ENCODE measurements at places on chromosomes 2 and 18.

DNA sequence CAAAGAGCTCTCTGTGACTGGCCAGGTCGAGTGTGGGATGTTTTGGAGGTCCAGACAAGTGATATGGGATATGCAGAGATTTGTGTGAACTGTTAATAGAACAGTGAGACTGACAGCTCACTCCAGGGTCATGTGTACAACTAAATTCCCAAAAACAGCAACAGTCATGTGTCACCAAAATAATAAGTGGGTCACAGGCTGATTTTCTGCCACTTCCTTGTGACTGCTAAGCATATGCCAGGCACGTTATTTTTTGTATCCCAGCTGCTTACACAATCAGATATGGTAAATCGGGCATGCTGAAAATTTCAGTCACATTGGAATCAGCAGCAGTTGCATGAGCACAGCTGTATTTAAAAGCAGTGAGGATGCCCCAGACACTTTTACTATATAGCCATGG, 198.7 kb downstream of the PTGR3 start:
- DNase-seq = no peak

DNA sequence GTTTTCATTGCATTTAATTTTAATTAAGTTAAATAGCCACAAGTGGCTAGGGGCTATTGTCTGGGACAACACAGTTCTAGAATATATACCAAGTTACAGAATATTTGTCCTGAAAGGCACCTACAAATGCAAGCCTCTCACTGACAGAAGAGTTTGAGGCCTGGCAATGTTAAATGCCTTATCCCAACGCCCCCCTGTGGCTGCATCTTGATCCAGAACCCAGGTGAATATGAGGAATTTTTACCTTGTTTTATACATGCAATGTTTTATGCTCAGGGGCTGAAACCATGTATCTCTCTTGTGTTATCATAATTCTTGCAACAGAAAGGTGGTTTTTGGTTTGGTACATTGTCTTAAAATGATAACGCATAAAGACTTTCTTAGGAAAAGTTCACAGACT, 71.8 kb upstream of the SEC11C start:
- DNase-seq = no peak

- DNase-seq = no peak
Measured at GRCh38 chr18:38494065-38494464, 928.5 kb upstream of the CELF4 start.

DNA sequence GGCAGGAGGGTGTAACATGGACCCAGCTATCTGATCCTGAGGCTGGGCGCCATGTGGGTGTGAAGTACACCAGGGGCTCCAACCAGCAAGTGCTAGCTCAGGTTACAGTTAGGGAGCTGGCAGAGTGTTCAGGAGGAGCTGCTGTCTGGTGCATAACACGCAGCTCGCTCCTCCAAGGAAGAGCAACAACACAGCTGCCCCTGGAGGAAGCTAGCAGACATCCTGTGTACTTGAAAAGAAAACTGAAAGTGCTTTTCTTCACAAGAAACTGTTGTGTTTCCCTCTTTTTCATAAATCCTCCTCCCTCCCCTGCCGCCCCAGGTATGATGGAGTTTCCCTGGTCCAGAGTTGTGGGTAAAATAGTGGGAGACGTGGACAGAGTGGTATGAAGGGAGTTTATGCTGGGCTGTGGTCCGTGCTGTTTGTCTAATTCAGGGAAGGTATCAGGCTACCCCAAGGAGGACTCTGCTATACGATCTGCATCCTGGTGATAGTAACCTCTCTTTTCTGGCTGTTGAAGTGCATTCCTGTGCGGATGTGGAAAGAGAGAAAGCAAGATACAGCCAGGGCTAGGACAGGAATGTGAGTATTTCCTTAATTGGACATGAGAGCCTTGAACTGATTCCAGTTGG, 6.1 kb upstream of the LBH start:
- no peak for DNase-seq

DNA sequence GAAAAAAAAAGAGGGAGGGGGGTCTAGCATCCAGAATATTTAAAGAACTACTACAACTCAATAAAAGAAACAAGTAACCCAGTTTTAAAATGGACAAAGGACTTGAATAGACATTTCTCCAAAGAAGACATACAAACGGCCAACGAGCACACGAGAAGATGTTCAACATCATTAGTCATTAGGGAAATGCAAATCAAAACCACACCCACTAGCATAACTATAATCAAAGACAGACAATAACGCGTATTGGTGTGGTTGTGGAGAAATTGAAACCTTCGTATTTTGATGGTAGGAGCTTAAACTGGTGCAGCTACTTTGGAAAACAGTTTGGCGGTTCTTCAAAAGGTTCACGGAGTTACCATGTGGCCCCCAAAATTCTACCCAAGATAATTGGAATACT, 64.3 kb upstream of the CAB39 start:
- no peak for DNase-seq

GRCh38 chr2:69993708-69994107, 32.3 kb upstream of the ASPRV1 start:
- DNase-seq = no peak

DNA sequence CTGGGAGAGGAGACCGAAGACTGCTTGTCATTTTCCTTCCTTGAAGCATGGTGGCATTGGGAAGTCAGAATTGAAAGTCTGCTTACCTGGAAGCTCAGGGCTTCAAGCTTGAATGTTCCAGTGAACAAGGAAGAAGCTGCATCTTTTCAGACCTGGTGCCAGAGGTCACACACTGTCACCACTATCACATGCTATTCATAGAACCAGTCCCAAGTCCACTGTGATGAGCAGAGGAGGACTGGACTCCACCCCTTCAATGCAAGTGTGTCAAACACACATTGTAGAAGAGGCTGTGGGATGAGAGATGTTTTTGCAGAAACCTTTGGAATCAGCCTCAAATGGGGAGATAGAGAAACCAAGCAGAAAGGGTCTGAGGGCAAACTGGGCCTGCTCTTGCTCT, 81.4 kb downstream of the LYPD1 start:
- DNase-seq = no peak
